ENCODE measurements at places on chromosomes 5 and 9. TPM values are rescaled to one million over a fixed set of nuclear protein-coding genes. Genes with fewer than 3 reads are reported as not detected.

DNA sequence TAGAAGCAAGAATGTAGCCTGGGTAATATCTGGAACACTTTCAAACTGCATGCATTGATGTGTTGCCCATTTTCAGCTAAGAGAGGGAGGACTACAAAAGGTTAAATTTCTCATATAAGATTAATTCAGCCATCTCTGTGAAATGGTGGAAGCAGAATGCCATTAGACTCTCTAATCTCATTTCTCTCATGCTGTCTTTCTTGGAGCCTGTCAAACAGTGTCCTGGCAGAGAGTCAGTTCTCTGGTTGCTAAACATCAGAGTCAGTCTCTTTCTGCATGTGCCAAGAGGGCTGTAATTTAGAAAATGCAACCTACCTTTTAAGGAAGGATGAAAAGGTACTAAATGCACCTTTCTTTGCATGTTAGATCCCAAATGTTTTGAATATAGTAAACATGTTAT, 910 bp upstream of the GARNL3 start:
- no peak for DNase-seq

Gene PCDHGA7
- 0.99 TPM for total RNA-seq

Gene ENG
- total RNA-seq = 51.6 TPM

GRCh38 chr5:133754575-133755169, 142.3 kb upstream of the FSTL4 start:
- DNase-seq = peak; percentile 31

GRCh38 chr9:89505048-89505447, 7.1 kb upstream of the SEMA4D start:
- DNase-seq = no peak

GRCh38 chr5:180791611-180792213, 10.9 kb downstream of the MGAT1 start:
- no peak for DNase-seq

- DNase-seq = no peak
These were observed 7.0 kb upstream of the DCTN4 start for GRCh38 chr5:150765799-150766169.

Gene POU5F2
- 0.22 TPM for total RNA-seq

Gene ZNF658
- 4.2 TPM for total RNA-seq

DNA sequence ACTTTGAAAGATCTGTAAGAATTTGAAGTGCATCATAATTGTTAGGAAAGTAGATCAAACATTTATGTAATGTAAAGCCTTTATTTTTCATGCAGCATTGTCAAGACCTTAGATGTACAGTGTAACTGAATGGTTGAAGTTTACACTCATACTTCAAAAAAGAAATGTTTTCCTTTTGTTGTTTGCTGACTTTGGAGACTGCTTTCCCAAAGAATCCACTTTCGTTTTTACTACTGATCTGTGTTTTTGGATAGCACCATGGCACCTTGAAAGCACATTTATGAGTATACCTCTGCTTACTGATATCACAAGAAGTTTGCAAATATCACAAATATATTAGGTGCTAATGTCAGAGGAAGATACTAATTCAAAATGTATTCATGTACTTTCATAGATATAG, 50.0 kb downstream of the PIP5K1B start:
- no peak for DNase-seq

Gene BTNL8
- 0.20 TPM for total RNA-seq

GRCh38 chr5:53041071-53041692, 52.0 kb downstream of the ITGA2 start:
- peak; percentile 34 for DNase-seq

Gene LCN15
- 0.22 TPM for total RNA-seq

DNA sequence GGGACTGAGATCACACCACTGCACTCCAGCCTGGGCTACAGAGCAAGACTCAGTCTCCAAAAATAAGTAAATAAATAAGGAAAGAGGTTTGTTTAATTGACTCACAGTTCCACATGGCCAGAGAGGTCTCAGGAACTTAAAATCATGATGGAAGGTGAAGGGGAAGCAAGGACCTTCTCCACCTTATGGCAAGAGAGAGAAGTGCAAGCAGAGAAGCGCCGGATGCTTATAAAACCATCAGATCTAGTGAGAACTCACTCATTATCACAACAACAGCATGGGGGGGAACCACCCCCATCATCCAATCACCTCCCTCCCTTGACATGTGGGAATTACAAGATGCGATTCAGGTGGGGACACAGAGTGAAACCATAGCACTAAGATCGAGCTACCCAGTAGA, 22.8 kb upstream of the RGMB start:
- DNase-seq = peak; percentile 6

DNA sequence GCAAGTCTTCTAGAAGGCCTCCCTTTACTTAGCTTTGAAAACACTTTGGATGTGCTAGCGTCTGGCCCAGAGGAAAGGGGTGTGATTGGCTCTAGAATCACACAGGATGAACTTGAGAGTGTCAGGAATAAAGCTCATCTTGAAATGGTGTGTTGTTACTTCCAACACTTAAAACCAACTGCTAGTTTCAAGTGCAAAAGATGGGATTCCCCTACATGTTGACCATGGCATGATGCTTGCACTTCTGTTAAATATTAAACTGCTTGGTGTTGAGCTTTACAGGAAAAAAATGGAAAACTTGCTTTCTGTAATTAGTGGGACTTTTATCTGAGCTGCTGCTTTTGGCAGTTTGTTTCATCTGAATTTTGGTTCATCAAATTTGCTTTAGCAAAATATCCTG, 261.1 kb downstream of the MED10 start:
- no peak for DNase-seq

All from lung microvascular endothelial cell (primary cell).